ENCODE measurements at places on chromosomes 2 and 18. TPM values are rescaled to one million over a fixed set of nuclear protein-coding genes. Genes with fewer than 3 reads are reported as not detected.
A peak's percentile ranks its signal among the peaks of the same experiment; 100 is the strongest.

GNAL gene
- 0.21 TPM for total RNA-seq

OTOS gene
- total RNA-seq = not detected

COL4A4 gene
- not detected for total RNA-seq

TLX2 gene
- total RNA-seq = 0.21 TPM

- peak; percentile 77 for DNase-seq
These were observed 45.7 kb downstream of the QPCT start for GRCh38 chr2:37389989-37390765.

GRCh38 chr2:224405412-224405811 is 3.5 kb upstream of the FAM124B start:
- no peak for DNase-seq

GRCh38 chr18:74546007-74546406 is 11.7 kb downstream of the CNDP1 start:
- DNase-seq = no peak

- no peak for DNase-seq
These were observed 190.2 kb downstream of the EIPR1 start for GRCh38 chr2:3187467-3187866.
